ENCODE measurements at places on chromosomes 2 and 18.

DNA sequence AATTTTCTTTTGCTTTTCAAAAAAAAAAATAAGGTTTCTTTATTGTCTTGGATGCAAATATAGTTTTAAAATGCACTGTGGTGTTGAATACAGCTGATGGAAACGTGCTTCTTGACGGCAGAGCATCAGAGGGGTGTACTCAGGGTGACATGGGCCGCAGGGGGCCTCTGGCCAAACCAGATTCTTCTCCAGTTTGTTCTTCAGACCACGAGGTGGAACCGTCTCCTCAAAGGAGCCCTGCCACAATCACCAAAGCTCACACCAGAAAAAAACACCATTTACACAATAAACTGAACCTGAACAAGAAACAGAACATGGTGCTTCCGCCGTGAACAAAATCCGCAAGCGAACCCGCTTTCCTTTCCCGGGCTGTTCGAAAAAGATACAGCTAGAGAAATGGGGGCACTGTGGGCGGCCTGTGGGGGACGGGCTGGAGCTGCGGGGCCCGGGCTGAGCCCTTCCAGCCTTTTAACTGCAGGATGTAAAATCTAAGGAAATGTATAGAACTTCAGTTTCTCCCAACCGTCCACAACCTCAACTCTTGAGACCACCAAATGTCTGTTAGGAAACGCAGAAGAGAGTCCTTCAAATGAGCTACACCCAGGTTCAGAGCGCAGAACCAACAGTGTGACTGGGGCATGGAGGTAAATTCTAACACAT is 34.5 kb downstream of the PSMG2 start:
- DNase-seq, result no peak

GRCh38 chr2:70902067-70902442 is 33.6 kb upstream of the ATP6V1B1 start:
- DNase-seq, result no peak

- DNase-seq, result no peak
Measured at GRCh38 chr2:60442608-60443007, 110.8 kb downstream of the BCL11A start.

DNA sequence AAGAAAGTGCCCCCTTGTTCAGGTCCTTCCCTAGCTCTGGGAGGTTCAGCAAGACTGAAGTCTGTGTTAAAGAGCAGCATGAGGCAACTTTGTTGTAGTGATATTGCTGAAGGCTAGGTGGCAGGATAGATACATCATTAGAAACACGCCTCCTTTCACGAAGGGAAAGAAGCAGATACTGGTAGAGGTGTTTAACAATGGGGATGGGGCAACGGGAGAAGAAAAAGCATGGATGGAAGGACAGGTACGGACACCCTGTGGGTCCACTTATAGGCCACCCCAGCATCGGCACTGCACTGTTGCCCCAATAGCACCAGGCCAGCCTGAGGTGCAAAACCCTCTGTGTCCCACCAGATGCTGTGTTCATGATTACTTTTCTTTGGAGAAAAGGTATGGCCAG is 3.5 kb upstream of the IGFBP5 start:
- no peak for DNase-seq

DNA sequence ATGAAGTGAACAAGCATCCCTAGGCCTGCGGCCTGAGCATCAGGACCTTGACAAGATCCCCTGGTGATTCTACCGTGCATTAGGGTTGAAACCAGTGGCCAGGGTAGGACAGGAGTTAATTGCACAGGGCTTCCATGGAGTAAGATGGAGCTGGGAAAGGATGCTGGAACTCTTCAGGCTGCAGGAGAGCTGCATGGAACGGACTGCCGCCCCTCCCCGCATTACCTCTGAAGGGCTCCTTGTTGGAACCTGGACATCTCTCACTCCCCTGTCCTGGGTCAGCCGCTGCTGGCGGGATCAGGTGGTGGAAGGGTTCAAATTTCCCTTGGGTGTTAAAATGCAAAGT is 156.6 kb upstream of the ID2 start:
- no peak for DNase-seq

DNA sequence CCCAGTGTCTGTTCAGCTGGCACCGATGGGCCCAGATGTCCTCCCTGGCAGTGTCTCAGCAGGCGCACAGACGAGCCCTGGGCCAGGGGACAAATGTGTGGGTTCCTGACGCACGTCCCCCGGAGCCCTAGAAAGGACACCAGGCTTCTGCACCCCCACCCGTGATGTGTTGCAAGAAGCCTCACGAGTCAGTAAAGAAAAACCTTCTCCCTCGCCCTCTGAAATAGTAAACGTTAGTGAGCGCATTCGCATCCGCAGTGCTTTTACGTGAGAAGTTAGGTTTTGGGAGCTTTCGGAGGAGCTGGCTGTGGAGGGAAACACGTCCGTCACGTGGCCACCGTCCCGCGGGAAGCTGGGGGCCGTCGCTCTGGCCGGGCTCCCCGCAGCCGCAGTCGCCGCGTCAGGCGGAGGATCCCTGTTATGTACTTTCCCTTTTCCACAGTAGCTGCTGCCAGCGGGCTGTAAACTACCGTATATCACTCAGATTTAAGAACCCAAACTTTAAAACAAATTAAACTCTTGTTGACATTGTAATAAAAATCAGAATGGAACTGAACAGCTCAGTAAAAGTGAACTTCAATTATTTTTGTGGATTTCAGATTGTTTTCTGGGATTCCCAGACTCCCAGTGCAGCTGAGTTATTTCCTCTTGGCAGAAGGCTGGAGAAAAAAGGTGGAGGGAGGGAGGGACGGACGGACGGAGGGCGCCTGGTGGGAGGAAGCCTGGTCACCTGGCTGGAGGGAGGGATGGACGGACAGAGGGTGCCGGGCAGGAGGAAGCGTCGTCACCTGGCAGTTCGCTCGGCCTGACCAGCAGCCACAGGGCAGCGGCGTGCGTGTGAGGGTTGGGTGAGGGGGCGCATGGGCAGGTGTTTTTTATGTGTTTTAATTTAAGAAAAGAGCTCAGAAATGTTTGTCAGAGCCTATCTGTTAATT is 112.1 kb downstream of the NFATC1 start:
- no peak for DNase-seq
